ENCODE measurements at places on chromosomes 11 and 22.

GRCh38 chr11:65891219-65892136 lies 1.0 kb downstream of the CCDC85B start:
- peak overlapping the region; percentile 71 for H3K27ac ChIP-seq
- DNase-seq = no peak
- no peaks in the 10 kb centered on the region for H3K27me3 ChIP-seq
- no peaks in the 10 kb centered on the region for H3K36me3 ChIP-seq
- peak overlapping the region; percentile 49 for H3K4me3 ChIP-seq
- peaks cover 6% of the 10 kb centered on the region for H3K4me1 ChIP-seq

- no peak for DNase-seq
- H3K27me3 ChIP-seq = no peaks in the 10 kb centered on the region
- H3K4me3 ChIP-seq = no peak overlapping the region
- peaks cover 48% of the 10 kb centered on the region for H3K4me1 ChIP-seq
Observed at GRCh38 chr11:933142-933851, 7.6 kb downstream of the AP2A2 start.

GRCh38 chr11:78833237-78833636 lies 258.6 kb upstream of the NARS2 start:
- no peak overlapping the region for H3K27ac ChIP-seq
- H3K4me3 ChIP-seq = no peak overlapping the region
- no peaks in the 10 kb centered on the region for H3K36me3 ChIP-seq
- DNase-seq = no peak
- no peaks in the 10 kb centered on the region for H3K27me3 ChIP-seq

GRCh38 chr11:128512474-128512996 lies 74.8 kb downstream of the ETS1 start:
- H3K27me3 ChIP-seq = no peaks in the 10 kb centered on the region
- no peaks in the 10 kb centered on the region for H3K4me1 ChIP-seq
- no peak overlapping the region for H3K27ac ChIP-seq
- peaks cover 6% of the 10 kb centered on the region for H3K36me3 ChIP-seq

GRCh38 chr11:99244613-99245012 lies 223.9 kb downstream of the CNTN5 start:
- DNase-seq = no peak
- no peaks in the 10 kb centered on the region for H3K27me3 ChIP-seq

DNA sequence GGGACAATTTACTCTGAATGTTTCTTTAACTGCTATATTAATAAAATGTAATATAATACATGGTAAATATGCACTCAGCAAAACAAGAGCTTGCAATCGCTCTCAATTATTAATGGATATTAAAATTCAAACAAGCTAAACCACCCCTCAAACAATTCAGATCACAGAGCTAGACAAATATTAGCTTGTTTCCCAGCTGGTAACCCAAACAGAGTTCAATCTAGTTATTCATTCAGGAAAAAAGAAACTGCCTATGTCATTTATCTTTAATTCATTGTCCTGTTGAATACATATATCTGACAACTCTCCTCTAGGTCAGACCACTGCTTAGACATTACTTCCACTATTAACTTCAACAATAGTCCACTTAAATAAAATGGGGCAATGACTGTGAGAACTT lies 78.7 kb downstream of the SERGEF start:
- no peaks in the 10 kb centered on the region for H3K27me3 ChIP-seq
- H3K4me3 ChIP-seq = no peak overlapping the region
- H3K4me1 ChIP-seq = no peaks in the 10 kb centered on the region

- no peaks in the 10 kb centered on the region for H3K27me3 ChIP-seq
- no peak overlapping the region for H3K27ac ChIP-seq
- H3K36me3 ChIP-seq = peaks cover 9% of the 10 kb centered on the region
- H3K4me3 ChIP-seq = no peak overlapping the region
Observed at GRCh38 chr11:76543006-76543703, 98.3 kb downstream of the EMSY start.

GRCh38 chr11:26569646-26570045 lies 2.4 kb downstream of the MUC15 start:
- H3K4me1 ChIP-seq = no peaks in the 10 kb centered on the region
- H3K4me3 ChIP-seq = no peak overlapping the region
- DNase-seq = no peak
- H3K27me3 ChIP-seq = peaks cover 2% of the 10 kb centered on the region

- no peaks in the 10 kb centered on the region for H3K27me3 ChIP-seq
- H3K4me3 ChIP-seq = no peak overlapping the region
- no peak for DNase-seq
Observed at GRCh38 chr11:68664906-68665305, 19.4 kb upstream of the GAL start.

DNA sequence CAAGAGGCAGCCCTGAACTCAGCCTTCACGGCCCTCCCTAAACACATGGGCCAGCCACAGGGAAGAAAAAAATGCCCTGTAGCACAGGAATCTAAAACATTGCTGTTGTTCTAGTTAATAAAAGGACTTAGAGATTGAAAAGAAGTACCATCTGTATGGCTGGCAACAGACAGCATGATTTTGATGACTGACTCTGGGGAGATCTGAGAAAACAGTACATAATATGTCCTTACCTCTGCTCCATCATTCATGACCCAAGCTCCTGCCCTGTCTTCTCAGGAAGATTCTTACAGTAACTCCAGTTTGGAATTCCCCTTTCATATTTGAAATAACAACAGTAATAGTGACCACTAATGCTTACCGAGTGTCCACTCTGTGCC lies 244.2 kb downstream of the ETS1 start:
- H3K4me1 ChIP-seq = peaks cover 20% of the 10 kb centered on the region
- no peak for DNase-seq
- H3K27me3 ChIP-seq = no peaks in the 10 kb centered on the region
- no peaks in the 10 kb centered on the region for H3K36me3 ChIP-seq

GRCh38 chr11:3008746-3009336 lies 16.7 kb upstream of the NAP1L4 start:
- peaks cover 18% of the 10 kb centered on the region for H3K36me3 ChIP-seq
- H3K4me1 ChIP-seq = no peaks in the 10 kb centered on the region
- no peaks in the 10 kb centered on the region for H3K27me3 ChIP-seq
- no peak overlapping the region for H3K27ac ChIP-seq
- DNase-seq = no peak

- H3K27ac ChIP-seq = no peak overlapping the region
- no peaks in the 10 kb centered on the region for H3K36me3 ChIP-seq
- no peaks in the 10 kb centered on the region for H3K27me3 ChIP-seq
- H3K4me3 ChIP-seq = no peak overlapping the region
Observed at GRCh38 chr11:38005597-38005996, 1407.6 kb upstream of the RAG2 start.

GRCh38 chr11:128515826-128516778 lies 71.3 kb downstream of the ETS1 start:
- peaks cover under 1% of the 10 kb centered on the region for H3K27me3 ChIP-seq
- H3K4me3 ChIP-seq = no peak overlapping the region
- peak overlapping the region; percentile 54 for H3K27ac ChIP-seq
- DNase-seq = no peak
- H3K4me1 ChIP-seq = peaks cover 11% of the 10 kb centered on the region

DNA sequence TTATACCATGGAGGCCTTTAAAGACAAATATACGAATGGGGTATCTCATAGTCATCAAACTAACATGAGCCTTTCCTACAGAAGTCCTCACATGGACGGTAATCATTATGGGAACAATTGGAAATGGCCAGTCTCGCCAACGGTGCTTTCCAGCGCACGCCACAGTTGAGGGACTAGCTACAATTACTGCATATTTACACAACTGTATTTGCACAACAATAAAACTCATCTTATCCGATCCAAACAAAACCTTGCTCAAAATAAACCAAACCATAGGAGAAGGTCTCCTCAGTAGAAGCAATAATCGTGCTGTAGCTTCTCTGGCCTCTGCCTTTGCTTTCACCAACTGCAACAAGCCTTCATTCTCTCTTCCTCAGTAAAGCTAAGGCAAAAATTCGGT lies 5.9 kb downstream of the CADM1 start:
- H3K36me3 ChIP-seq = no peaks in the 10 kb centered on the region
- H3K27ac ChIP-seq = no peak overlapping the region
- peaks cover 9% of the 10 kb centered on the region for H3K4me1 ChIP-seq
- peaks cover 27% of the 10 kb centered on the region for H3K27me3 ChIP-seq
- no peak overlapping the region for H3K4me3 ChIP-seq

DNA sequence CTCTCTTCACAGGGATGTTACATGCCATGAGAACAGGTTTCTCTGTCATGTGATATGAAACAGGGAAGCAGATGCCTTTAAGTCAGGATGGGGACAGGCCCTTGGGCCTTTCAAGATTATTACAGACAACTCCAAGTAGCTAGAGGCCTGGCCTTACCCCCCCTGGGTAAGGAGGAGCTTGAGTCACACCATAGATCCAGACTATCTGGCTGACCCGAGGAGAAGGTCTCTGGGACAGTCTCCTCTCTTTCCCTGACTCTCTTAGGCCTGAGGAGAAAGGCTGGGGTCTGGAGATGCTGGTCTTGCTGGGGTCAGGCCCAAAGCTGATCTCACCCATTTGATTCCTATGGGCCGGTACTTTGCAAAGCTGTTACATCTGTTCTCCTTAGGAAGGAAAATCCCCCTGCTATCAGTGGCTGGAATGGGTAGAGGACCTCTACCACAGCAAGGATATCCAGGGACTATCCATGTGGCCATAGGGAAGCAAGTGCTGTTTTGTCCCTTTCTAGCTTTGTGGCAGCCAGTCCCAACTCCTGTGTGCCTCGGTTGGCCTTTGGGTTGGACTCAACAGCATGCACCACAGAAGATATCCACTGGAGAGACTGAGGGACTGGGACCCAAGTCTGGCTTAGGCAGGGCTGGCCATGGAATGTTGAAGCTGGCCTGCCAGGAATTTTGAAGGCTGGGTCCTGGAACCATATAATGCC lies 25.2 kb downstream of the RELT start:
- DNase-seq = no peak
- no peak overlapping the region for H3K4me3 ChIP-seq
- H3K27me3 ChIP-seq = no peaks in the 10 kb centered on the region
- no peak overlapping the region for H3K27ac ChIP-seq
- no peaks in the 10 kb centered on the region for H3K36me3 ChIP-seq

DNA sequence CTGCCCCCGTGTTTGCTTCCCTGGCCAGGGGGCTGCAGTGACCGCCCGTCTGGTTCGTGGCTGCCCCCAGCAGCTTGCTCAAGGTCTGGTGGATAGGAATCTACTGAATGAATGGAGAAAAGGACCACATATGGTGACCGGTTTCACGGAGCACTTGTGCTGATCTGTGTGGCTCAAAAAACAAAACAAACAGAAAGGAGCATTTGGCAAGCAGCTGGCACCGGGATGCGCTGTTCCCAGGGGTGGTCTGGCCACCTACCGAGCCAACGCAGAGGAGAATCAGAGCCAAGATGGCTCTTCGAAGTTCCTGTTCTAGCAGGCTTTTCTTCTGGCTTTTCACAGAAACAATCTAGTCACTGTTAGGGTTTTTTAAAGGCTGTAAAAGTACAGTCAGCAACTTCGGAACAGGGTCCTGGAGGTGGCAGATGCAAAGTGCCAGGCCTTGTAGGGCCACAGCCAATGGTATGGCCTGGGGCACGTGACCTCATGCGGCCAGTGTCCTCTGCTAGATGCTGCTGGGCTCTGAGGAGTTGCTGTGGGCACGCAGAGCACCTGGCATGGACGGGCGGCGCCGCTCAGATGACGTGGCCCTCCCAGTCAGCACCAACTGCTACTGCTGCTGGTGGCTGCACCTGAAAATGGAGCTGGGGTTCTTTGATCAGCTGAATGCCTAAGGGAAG lies 27.3 kb upstream of the PACSIN2 start:
- no peaks in the 10 kb centered on the region for H3K27me3 ChIP-seq
- no peak overlapping the region for H3K4me3 ChIP-seq
- peaks cover 5% of the 10 kb centered on the region for H3K36me3 ChIP-seq

DNA sequence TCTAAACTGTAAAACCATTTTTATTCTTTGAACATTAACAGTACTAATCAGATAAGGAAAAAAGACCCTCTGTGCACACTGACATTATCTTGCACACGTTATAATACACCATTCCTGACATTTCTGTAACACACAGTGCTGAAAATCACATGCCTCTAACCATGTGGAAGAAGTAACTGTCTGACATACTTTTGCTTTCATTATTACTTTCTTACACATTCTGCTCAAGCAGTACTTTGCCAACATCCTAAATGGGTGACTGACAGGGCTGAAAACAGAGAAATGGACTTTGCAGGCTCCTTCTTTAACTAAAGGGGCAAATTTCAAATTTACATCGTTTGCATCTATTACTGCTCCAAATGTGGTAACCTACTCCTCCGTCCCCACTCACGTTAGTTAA lies 22.8 kb upstream of the TP53AIP1 start:
- no peaks in the 10 kb centered on the region for H3K4me1 ChIP-seq
- peaks cover 21% of the 10 kb centered on the region for H3K36me3 ChIP-seq
- H3K4me3 ChIP-seq = no peak overlapping the region
- no peak overlapping the region for H3K27ac ChIP-seq

GRCh38 chr22:44003405-44004103 lies 20.5 kb upstream of the PARVB start:
- H3K4me1 ChIP-seq = no peaks in the 10 kb centered on the region
- H3K27me3 ChIP-seq = no peaks in the 10 kb centered on the region
- no peak for DNase-seq
